ENCODE measurements at places on chromosomes 12 and 14.

DNA sequence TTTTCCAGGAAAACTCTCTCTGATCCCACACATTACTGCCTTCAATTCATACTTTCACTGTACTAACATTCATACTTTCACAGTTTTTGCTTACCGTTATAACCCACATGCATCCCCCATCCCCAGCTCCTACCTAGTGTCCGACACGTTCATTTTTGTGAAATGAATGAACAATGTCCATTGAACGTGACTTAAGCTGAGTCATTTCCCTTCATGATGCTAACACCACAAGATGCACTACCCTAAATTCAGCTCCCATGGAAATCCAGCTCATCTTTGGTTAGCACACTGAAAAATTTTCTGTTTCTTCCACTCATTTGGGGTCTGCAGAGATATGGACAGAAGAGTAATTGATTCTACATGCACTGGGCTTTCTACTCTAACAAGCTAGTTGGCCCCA is 84.7 kb downstream of the GALNT4 start:
- DNase-seq, result no peak

GRCh38 chr14:29548948-29549370 is 378.7 kb downstream of the PRKD1 start:
- DNase-seq, result no peak

- DNase-seq, result no peak
These were observed 133.7 kb downstream of the MDGA2 start for GRCh38 chr14:47541662-47542061.

- DNase-seq, result no peak
These were observed 254.7 kb downstream of the EGLN3 start for GRCh38 chr14:33696165-33696564.

DNA sequence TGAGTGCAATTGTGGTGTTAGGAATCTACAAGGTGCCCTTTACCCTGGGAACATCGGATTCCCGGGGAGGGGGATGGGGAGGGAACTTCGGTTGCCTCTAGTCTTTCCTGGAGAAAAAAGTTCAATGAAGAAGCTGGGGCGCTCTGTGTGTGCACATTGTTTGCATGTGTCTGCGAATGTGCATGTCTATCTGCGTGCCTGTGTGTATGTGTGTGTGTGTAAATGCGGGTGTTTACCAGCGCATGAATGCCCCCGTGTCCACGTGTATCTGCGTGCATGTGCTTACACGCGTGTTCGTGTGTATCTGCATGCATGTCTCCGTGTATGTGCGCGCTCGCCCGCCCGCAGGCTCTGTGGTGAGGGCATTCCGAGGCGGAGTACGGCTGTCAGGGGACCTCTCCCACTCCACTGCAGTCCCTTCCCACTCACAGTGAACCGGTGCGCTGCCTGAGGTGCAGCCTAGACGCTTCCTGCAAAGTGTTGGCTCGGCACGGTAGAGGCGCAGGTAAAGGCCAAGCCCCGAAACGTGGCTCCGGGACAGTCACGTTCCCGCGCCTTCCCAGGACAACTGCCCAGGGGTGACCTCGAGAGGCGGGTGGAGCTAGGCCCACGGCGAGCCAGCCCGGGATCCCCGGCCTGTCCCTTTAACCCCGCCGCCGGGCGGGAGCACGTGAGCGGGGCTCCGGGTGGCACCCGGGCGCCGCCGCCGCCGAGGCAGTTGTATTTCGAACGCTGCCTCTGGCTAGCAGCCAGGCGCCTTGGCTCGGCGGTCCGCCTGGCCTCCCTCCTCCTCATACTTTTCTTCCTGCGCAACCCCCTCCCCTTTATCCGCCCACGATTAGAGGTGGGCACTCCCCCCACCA is 539 bp upstream of the HMGA2 start:
- no peak for DNase-seq

- no peak for DNase-seq
These were observed 301.1 kb downstream of the ZFP36L1 start for GRCh38 chr14:68491793-68492192.

GRCh38 chr12:121468499-121468801 is 68.5 kb downstream of the RNF34 start:
- no peak for DNase-seq

- DNase-seq, result no peak
These were observed 115.0 kb upstream of the EVL start for GRCh38 chr14:99950181-99950580.

GRCh38 chr14:48490756-48491155 is 815.4 kb upstream of the MDGA2 start:
- DNase-seq, result no peak

DNA sequence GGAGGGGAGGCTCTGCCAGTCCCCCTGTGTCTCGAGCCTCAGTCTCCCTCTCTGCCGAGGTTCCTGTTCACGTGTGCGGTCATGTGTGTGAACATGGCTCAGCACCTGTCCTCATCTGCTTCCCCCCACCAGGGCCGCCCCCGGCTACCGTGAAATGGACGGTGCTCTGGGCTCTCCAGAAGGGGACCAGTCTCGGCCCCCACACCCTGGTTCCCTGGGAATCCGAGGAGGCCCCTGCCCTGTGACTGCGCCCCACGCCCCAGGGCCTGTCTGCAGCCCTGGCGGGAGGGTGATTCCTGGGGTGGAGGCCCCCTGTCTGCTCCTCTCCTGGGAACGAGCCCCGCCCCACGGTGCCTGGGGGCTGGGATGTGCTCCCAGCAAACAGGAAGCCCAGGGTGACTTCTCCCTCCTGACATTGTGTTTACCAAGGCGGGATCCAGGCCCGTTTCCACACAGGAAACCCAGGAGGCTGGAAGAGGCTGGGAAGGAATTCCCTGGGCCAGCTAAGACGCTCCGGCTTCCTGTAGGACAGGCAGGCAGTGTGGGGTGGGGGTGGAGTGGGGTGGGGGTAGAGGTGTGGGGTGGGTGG is 46.6 kb downstream of the KIF26A start:
- no peak for DNase-seq

DNA sequence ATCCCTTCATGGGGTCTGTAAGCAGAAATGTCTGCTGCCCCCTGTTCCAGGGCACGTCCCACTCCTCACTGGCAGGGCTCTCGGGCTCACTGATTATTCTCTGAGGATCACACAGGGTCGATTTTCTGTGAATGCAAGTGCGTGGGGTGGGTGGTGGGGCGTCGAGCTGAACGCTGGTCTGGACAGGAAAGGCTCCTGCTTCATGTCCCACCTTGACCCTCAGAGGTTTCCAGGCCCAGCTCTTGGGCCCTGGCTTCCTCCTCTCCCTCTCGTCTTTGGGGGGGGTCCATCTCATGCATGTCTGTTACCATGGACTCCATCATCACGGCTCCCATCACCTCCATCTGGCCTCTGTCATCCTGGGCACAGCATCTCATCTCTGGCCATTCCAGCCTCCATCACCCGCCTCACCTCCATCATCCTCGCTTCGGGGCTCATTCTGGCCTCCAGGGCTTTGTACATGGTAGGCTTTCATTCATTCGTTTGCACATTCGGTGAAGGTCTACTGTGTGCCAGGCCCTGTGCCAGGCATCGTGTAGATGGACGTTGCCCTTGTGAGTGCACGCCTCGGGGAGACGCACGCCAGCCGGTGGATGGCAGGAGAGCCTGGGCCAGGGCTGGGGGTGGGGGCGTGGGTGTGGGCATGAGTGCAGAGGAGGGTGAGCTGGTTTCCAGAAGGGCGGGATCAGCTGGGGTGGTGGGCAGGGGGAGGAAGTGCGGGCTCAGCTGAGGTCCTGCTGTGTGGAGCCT is 34.7 kb downstream of the RTL1 start:
- no peak for DNase-seq

DNA sequence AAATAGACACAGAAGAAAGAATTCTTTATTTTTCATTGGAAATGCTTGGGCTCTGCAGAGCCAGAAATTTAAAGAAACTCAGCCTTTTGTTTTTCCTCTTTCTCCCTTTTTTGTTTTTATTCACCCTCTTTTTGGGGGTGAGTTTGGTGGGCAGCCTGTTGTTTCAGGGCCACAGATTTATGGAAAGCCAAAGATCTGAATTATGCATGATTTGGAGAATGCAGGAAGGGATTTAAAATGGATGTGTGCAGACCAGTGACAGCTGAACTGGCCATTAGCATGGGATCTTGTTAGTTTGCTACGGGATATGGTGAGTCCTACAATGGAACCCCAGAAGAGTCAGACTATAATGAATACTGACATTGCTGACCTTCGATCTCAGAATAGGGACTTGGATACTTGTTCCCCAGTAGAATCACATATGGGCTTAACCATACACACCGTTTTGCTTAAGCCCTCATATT is 7.7 kb upstream of the ATXN2 start:
- no peak for DNase-seq

- no peak for DNase-seq
These were observed 323.9 kb downstream of the TMEM132D start for GRCh38 chr12:129579879-129580278.

DNA sequence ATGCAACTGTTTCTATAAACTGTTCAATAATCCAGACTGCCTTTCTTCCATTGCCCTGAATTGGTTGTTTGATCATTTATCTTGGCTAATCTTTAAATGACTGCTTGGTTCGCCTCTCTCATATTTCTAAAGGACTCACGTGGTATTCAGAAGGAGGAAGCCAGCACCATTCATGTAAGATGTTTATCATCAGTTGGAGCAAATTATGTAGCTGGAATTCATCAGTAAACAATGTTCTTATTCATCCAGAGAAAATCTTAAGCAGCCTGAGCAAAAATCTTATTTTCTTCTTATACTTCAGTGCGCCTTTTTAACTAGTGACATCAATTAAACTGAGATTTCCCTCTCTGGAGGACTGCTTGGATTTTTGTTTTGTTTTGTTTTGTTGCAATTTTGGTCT is 538.7 kb upstream of the TMEM132C start:
- no peak for DNase-seq

DNA sequence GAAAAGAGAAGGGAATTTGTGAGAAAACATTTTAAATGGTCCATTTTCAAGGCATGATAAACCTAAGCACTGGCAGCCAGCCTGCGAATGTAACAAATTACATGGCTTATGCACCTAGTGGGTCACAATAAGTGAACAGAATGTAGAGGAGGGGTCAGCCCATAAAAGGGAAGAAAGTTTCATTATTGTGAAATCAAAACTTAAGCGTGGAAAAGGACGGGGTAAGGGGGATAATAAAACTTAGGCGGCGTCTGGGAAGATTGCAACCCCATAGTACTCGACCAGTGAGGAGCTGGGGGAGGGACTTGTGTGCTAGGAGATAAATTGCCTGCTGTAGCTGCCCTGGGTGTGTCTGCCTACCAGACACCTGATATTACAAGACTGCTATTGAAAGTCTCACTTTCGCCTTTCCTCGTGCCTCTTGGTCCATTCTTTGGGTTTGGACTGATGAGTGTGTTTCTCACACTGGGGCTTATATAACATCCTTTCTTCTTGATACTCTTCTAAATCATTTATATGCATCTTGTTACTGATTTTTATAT is 40.6 kb downstream of the ZDHHC17 start:
- DNase-seq, result no peak

- no peak for DNase-seq
These were observed 51.0 kb downstream of the FZD10 start for GRCh38 chr12:130213249-130213648.

- no peak for DNase-seq
These were observed 240.0 kb upstream of the CPNE8 start for GRCh38 chr12:39145175-39145999.

DNA sequence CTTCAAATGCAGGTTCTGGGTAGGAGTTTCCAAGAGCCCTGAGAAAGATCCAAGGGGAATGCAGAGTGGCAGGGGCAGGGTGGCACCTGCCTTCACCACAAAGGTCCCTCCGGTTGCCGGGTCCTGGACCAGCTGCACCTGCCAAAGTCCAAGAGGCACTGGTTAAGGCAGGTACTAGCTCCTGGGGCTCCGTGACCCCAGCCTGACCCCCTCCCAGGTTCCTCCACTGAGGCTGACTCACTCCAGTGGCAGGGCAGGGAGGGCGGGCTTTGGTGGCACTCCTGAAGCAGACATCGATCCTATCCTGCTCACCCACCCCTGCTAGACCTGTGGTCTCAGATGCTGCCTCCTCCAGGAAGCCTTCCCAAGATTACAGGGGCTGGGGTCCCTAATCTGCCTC is 11.4 kb downstream of the RPS6KL1 start:
- DNase-seq, result no peak

- DNase-seq, result no peak
These were observed 370.5 kb upstream of the PDE3A start for GRCh38 chr12:19997656-19998400.

DNA sequence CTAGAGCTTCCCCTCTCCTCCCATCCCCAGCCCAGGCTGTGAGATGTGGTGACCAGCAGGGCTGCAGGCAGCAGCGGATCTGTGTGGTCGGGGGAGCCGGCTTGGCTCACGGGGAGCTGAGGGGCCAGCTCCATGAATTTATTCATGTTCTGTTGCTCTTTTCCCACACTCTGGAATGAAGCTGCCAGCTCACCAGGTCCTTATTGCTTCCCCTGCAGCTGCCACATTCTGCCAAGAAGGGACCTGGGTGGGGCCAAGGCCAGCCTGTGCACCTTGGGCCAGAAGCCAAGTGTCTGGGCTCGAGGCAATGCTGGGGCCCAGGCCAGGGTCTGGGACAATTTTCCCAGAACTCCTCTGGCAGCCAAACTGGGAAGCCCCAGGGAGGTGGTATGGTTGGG is 2.5 kb upstream of the C1QL4 start:
- DNase-seq, result no peak

DNA sequence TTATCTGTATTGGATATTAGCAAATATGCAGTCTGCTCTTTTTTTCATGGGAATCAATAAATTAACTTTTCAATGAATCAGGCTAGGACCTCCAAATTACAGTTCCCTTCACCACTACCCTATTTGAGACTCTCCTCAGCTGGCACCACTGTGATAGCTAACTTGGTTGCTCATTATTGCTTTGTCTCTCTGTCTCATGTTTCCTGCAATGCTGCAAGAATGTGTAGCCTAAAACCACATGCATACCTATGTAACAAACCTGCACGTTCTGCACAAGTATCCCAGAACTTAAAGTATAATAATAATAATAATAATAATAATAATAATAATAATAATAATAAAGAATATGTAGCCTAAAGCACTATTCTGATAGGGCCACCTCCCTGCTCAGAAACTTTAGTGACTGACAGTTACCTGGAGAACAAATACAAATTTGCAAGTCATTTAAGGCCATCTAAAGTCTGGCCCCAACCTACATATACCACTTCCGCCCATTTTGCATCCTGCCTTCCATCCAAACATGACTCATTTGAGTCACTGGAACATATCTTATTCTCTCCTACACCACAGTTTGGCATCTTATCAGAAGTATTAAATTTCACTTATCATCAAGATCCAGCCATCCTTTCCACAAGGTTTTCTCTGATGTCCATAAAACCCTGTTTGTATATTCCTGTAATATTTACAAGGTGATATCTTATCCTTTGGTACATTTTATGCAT is 215.1 kb downstream of the LRRK2 start:
- no peak for DNase-seq

Data from vagina (tissue), 2 donors.